Activated T-cell treated with anti-CD3 and anti-CD28 coated beads, Interleukin-2, amount 50 U/mL, for 48 hours (primary cell): ENCODE measurements at places on chromosomes 12 and 14.

DNA sequence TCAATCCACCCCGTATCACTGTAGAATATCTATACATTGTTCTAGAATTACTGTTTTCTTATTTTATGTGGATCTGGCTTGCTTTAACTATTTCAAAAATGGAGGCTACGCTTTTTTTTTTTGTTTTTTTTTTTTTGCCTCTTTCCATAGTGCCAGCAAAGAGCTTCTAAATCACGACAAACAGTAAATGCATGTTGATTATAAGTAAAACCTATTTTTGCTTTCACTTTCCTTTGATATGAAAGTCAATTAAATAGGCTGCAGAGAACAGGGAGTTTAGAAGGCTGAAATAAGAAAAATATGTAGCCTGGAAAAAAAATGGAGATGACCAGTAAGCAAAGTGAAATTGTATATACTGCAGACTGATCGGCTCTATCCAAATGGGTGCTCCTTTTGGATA is 112.3 kb upstream of the AMIGO2 start:
- DNase-seq: no peak

GRCh38 chr12:62866451-62867082 is 68.4 kb downstream of the PPM1H start:
- DNase-seq: no peak

DNA sequence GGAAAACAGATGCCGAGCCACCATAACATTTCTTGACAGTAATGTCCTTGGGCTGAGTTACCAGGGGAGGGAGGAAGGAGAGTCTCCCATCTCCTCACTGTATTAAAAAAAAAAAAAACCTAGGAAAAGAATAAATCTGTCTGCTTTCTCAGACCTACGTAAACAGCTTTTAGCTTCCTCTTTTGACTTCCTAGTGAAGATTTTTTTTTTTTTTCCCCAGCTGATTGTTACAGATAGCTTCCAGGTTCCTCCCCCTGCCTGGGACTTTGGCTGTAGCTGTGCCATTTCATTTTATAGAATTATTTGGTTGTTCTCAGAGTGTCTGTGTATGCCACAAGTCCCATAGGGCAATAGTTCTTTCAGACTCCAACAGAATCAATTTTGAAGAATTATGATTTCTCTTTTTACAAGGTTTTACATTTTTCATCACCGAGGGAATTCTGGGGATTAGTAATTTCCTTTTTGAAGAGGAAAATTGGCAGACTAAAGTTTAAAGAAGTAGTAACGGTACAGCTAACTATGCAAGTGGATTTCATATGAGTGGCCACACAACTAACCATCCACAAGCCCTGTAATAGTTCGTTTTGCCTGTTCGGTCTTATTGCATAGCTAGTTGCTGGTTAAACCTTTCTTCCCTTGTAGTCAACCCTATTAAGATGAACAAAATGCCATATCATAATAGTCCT is 23.1 kb upstream of the GNS start:
- no peak for DNase-seq

DNA sequence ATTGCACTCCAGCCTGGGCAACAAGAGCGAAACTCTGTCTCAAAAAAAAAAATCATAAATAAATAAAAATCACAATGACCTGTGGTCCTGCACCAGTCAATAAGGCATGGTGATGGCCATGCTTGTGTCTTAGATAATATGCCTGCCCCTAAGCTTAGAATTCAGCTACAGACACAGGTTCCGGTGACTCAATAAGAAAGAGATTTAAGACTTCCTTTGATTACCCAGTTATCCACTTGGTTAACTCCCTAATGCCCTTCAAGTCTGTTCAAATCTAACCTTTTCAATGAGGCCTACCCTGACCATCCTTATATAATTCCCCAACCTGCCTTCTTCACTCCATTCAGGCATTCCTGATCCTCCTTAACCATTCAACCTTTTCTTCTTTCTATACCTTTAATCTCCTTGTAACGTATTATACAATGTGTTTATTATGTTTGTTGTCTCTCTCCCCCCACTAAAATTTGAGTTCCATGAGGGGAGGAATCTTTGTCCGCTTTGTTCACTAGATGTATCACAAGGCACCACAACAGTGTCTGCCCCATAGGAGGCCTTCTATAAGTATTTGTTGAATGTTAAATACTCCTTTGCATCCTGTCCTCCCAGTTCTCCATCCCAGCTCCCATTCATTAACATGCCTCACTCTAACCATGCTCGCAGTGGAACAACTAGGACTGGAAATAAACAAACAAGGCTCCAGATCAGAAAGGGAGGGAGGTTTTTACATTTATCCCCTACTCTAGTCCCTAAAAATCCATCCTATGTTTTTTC is 8.9 kb downstream of the MAP4K5 start:
- DNase-seq: no peak

- no peak for DNase-seq
These were observed 51.1 kb downstream of the TRAFD1 start for GRCh38 chr12:112176321-112177010.
